ENCODE measurements at places on chromosomes 7 and 10.

GRCh38 chr7:158016180-158017097 is 571.2 kb downstream of the PTPRN2 start:
- no peak for DNase-seq

DNA sequence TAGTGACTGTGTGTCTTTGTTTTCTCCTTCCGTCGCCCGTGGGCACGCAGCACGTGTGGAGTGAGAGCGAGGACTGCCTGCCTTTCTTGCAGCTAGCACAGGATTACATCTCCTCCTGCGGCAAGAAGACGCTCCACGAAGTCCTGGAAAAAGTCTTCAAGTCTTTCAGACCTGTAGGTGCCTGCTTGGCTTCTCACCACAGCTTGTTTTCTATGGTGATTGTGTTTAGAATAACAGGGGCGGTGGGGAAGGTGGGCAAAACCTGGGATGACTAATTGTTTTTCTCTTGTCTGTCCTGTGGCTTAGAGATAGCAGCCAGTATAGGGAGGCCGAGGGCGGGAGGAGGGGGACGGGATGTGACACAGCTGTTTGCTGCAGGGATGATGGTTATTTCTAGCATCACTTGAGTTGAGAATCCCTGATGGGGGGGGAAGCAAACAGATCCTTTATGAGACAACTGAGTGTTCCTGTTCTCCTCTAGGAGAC is 11.4 kb downstream of the MTURN start:
- no peak for DNase-seq

GRCh38 chr7:17320657-17321056 is 22.2 kb downstream of the AHR start:
- no peak for DNase-seq

- DNase-seq, result no peak
These were observed 18.2 kb downstream of the HNRNPF start for GRCh38 chr10:43390759-43391158.

DNA sequence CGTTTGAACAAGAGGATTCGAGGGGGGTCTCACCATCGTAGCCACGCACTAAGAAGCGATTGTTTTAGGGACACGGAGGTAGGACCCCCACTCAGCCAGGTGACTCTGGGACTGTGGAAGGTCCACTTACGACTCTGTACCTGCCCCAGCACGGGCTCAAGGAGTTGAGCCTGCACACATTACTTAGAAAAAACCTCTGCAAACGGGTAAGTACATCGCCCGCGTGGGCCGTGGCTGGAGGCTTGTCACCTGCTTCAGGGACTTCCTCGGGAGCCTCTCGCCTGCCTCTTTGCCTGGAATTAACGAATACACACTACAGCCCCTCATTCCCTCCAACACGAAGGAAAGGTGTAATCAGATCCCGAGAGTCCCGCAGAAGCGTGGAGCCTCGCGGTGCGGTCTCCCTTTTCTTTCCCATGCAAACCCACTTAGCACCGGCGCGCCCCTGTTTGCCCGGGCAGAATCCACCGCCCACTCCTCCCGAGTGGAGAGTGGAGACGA is 826 bp downstream of the PODXL start:
- no peak for DNase-seq

DNA sequence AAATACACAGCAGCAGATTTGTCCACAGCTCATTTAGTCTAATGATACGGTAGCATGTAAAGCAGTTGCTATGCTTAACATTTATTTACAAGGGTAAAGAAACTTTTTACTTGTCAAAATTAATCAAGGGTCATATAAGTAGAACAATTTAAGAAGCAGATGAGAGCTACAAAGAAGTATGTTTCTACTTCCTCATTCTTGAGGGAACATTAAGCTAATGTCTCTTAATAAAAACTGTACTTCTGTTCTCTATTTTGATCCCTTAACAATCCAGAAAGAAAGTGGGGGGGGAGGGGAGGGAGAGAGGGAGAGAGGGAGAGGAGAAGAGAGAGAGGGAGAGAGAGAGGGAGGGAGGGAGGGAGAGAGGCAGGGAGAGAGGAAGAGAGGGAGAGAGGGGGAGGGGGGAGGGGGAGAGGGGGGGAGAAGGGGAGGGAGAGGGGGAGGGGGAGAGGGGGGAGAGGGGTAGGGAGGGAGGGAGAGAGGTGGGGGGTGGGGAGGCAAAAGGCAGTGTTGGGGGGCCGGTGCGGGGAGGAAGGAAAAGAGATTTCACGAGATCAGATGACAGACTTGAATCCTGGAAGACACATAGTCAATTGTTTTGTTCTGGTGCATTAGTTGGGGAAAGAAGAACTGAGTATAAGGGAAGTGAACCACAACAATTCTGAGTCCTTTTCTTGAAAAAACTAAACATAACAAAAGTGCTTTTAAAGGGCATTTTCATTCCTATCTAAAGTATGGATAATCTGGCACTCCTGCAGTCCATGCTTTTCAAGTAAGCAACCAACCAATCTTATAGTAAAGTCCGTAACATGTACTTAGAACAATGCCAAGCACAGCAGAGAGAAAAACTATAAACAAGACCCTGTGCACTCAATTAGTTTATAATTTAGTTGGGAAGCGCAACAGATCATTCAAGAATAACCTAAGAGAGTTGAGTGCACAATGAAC is 128.0 kb downstream of the USP6NL start:
- no peak for DNase-seq

DNA sequence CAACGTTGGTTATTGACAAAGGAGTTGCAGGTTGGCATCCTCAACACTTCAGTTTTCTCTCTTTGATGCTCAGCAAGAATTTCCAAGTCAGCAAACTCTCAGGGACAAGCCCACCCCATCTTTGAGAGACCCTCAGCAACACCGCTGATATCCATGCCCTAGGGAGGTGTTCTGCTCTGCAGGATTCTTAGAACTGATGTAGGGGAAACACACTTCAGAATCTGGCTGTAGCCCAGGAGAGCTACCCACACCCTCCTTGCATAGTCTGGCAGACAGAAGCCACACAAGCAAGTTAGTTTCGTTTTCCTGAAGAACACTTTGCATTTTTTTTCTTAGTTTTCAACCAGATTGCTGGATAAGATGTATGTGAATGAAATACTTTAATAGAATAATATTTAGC is 822 bp downstream of the SAMD9L start:
- DNase-seq, result peak; percentile 25

GRCh38 chr7:157480371-157481050 is 143.7 kb downstream of the DNAJB6 start:
- DNase-seq, result no peak

GRCh38 chr10:78905957-78906308 is 162.8 kb upstream of the ZMIZ1 start:
- DNase-seq, result no peak

DNA sequence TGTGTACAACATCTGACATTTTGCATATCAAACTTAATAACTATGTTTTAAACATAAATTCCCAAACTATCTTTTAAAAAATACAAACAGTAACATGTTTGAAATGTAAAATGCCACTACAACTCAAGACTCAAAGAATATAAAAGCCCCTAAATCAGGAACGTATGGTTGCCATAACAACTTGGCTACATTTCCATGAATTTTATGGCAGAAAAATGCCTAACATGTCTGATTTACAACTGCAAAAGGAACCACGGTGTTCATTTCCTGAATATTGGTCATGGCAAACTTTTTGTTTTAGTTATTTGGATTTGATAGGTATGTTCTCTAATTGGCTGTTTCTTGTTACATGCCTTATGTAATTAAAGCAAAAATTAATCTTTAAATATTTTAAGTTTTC is 2.0 kb downstream of the SOSTDC1 start:
- DNase-seq, result no peak

- no peak for DNase-seq
These were observed 174.8 kb downstream of the JAZF1 start for GRCh38 chr7:28005847-28006231.

GRCh38 chr10:109931163-109931562 is 7.9 kb upstream of the XPNPEP1 start:
- DNase-seq, result no peak

DNA sequence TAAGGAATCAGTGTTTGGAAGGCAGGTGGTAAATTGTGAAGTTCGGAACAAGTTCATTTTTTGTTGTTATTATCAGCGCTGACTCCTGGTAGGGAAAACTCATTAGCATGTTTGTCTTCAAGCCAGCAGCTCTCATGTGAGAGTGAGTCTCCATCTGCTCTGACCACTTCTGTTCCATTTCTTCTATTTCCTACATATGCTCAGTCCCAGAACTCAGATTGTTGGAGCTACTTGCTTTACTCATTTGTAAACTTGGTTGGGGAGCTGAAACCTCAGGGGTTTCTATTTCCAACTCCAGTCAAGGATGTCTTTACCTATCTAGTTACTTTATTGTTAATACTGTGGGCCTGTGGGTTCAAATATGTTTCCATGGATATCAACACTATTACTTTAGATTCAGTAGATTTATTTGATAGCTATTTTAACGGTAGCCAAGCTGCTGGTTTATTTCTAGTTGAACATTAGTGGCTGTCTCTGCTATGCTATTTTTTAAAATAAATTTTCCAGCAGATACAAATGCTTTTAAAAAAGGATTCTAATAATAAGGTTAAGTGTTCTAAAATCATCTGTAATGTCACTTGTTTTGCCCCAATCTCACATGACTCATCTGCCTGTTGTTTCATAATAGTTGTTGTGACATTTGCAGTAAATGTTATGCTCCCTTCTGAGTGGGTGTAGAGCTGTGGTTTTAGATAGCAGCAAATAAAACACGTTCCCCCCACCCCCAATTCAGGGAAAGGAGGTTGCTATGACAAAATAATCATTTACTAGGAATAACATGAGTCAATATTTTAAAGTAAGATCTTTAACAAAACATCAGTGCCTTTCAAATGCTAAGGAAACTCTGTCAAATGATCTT is 143.3 kb downstream of the HDAC9 start:
- DNase-seq, result no peak

GRCh38 chr10:101006593-101007098 is 7.0 kb downstream of the LZTS2 start:
- no peak for DNase-seq

DNA sequence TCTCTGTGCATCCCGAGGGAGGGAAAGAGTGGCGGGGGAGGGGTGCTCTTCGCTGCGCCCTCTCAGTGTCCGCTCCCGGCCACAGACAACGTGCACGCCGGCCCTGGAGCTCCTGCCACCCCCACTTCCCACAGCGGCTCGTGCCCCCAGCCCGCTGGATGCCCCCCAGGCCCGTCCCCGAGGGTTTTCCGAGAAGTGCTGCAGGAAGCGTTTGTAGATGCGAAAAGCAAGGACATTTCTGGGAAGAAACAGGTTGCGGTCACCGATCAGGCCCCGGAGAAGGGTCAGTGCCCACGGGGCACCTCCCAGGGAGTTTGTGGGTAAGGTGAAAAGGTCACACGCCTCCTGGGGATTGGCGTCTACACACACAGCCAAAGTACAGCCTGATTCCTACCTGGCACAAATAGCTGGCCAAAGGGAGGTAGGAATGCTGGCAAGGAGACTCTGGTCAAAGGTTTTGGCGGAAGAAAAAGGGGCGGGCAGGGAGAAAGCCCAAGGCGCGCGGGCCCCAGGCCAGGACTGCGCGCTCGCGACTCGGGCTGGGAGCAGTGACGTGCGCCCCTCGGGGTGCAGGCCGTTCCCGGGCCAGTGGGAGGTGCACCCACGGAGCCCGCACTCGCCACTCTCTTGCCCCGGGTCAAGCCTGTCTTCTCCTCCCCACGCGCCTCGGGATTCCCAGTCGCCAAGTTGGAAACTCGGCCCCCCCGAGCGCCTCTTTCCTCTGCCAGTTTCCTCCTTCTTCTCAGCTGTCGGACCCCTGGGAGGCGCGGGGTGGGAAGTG is 1.5 kb upstream of the NRP1 start:
- no peak for DNase-seq

DNA sequence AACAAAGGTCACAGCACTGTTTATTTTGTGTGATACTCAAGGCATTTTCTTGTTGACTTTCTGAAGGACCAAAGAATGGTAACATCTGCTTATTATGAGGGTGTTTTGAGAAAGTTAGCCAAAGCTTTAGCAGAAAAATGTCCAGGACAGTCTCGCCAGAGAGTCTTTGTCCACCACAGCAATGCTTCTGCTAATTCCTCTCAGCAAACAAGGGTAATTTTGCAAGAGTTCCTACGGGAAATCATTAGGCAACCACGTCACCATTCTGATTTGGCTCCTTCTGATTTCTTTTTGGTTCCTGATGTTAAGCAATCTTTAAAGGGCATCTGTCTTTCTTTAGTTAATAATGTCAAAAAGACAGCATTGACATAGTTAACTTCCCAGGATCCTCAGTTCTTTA is 639.3 kb upstream of the STEAP1 start:
- no peak for DNase-seq

DNA sequence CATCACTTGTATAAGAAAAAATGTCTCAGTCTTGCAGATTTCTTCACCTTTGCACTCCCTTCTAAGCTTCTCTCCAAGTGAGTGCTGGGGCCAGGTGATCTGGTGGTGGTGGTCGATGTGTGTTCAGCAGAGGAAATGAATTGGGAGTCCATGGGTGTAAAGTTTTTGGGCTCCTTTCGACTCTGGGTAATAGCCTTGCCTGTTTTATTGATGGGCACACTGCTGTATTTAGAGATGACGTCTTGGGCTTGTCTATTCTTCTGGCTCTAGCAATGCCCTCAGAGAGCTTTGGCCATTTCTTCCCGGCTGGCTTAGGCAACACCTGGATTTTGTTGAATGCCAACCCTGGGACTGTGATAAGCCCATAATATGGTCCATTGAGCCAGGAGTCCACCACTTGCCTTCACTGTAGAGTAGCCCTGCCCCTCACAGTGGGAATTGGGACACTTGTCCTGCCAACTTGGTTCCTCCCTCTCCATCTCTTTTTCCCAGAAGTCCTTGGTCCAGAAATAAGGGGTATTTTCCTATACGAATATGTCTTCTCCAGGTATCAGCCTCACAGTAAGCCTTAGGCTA is 11.7 kb downstream of the PNLIP start:
- no peak for DNase-seq

DNA sequence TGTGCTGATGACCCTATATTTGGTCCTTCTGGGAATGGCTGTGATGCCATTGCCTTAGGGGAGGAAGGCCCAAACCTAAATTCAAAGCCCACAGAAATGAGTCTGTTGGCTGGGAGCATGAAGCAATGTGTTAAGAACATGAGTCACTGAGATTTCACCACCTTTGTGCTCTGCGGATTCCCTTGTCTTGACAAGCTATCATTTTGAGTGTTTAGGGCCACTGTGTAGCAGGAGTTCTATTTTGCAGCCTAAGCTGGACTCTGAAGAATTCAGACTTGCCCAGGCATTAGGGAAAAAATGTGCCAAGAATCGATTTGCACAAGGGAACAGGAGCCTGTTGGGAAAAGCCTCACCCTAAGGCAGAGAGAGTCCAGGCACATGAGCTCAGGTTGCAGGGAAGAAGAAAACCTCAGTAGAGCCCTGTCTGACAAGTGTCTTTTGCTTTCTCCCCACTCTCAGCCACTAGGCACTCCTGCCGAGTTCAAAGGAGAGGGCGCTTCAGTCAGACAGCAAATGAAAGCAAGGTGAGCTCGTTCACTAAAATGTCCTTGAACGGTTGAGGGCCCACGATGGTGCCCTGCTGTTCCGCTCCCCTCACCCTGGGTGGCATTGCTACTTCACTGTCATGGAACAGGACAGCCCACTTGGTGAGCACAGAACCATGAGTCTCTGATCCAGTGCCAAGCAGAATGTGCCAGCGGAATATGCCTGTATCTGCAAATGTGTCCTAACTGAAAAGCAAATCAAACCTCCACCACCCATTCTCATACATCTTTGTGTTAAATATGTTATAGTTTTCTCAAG is 93.6 kb downstream of the PRLHR start:
- DNase-seq, result no peak
